ENCODE measurements at places on chromosomes 1 and 21.

DNA sequence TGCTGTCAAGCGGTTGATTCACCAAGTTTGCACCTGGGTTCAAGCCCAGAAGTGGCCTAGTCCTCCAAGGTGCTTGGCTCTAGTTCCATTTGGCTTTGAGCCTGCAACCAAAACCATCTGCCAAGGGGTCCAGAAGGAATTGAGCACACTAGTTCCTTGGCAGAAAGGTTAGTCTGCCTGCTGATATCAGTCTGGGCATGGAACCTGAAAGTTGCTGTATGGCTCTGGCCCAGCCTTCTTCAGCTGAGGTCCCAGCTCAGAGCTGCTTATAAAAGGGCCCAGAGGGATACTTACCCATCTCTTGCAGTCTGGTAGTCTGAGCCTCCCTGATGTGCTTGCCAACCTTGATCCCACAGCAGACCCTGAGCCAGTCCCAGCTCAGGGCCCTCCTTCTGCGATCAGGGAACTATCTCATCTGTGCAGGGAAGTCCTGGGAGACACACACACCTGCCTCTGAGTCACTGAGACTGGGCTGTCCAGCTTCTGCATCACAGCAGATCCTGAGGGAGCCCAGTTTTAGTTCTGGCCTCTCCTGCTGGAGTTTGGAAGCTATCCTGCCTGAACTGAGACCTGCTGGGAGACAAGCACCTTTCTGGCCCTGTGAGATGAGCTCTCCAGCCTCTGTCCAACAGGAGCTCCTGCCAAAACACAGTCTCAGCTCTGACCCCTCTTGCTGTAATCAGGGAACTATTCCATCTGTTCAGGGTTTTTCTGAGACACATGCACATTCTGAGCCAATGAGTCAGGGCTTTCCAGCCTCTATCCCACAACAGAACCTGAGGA, 75.8 kb downstream of the CTH start:
- DNase-seq = no peak

- no peak for DNase-seq
Observed at GRCh38 chr1:113538225-113538624, 147.9 kb downstream of the MAGI3 start.

DNA sequence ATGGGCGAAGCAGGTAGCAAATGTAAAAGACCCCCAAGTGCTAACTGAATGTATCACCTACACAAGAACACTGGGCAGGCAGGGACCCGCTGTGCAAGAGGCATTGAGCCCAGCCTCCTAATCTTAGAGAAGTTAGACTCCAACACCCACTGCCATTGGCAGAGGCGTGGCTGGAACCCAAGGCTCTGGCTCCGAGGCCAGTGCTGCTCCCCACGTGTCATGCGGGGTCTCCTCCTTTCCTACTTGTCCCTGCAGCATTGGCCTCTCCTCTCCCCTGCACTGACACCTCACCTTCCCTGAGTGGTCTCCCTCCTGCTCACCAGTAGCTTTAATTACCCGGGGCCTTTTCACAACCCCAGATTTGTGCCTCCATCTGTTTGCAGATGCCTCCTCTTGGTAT, 107.0 kb downstream of the GALNT2 start:
- DNase-seq = no peak

DNA sequence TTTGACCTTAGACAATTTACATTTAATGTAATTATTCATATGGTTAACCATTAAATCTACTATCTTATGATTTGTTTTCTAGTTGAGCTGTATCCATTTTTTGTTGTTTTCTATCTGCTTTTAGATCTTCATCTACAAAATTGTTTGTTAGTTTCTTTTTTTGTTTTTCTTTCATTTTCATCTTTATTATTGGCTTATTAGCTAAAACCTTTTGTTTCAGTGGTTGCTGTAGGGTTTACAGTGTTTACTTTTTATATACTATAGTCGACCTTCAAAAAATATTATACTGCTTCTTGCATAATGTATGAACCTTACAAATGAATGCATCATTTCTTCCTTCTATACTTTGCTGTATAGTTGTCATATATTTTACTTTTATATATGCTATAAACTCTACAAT, 651.6 kb upstream of the PLXNA2 start:
- no peak for DNase-seq

DNA sequence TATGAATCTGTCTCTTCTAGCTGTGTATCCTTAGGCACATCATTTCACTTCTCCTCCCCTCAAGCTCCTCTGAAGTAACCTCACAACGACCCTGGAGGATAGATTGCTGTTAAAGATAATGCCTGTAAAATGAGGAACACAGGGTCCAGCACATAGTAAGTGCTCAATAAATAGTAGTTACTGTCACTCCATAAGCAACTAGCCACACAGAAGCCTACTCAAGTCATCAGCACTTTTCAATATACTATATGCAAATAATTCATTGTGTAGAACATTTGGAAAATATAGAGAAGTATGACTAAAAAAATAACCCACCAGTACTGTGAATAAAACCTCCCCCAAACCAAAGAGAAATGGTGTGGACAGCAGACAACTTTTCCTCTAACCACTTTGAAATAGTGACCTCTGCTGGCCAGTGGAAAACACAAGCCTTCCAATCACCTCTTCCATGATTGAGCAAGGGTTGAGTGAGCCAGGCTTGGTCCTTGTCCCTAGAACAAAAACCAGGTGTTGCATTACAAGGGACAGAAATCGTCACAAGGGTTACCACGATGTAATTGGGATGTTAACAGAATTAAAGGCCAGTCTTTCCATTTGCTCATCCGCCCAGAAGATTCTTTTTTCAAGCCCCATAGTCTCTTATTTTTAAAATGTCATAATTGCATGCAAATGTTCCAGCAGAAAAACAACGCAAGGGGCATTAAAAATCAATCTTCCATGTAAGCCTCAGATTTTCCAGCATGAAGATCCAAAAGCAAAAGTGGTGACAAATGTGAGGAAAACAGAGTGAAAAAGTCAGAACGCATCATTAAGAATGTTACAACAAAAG, 15.7 kb upstream of the GLIS1 start:
- DNase-seq = no peak

DNA sequence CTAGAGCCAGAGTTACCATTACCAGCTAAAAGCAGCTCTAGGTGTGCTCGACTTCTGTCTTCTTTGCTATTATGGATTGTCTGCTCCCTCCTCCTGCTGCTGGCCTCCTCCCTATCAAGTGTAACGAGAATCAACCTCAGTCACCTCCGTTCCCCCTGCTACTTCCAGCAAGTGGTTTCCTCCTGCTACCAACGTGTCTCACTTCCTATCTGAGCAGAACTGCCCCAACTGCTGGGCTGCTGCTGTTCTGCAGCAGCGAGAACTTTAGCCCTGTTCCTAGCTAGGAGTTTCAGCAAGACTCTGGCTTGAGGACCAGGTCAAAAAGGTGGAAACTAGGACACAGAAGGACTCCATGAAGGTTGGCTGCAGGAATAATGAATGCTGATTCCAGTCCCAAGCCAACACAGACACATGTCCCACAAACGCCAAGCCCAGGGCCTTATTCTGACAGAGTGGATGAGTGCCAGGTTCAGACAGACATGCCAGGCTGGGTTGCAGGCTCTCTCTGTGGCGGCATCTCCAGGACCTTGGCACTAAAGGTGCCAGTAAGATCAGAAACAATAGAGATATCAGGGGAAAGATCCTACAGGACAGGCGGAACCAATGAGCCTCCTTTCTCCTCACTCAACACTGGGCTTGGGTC, 46.9 kb downstream of the CD34 start:
- DNase-seq = peak; percentile 46

DNA sequence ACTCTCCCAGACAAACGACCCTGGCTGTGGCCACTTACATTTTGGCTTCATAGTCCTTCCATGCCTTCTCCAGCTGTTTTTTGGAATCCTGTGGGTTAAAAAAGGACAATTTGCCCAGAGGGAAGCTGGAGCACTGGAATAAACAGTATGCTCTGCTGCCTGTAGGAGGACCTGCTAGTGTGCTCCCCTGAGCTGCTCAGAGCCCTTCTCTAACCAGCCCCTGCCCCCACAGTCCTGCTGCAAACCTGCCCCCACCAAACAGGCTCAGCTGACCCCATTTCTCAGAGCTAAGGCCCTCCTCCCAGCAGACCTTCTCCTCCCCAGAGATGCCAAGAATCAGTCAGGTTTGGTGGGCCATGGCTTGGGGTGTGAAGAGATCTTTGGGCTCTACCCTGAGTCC, 26.9 kb upstream of the TCEA3 start:
- DNase-seq = no peak

DNA sequence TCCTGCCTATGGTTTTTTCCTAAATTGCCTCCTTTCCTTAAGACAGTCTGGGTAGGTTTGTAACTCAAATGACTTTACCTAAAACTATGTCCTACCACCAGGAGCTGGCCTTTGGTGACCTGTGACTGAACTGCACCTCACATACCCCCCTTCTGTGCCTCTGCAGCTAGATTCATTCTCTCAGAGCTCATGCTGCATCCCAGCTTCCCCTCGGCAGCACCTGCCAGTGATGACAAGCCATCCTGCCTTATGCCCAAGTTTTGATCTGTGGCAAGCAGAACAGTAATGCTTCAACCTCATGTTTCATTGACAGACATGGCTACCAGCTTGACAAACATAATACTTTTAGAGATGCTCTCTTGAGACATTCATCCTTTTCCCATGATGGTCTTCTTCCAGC, 141.9 kb downstream of the TSEN15 start:
- DNase-seq = no peak

DNA sequence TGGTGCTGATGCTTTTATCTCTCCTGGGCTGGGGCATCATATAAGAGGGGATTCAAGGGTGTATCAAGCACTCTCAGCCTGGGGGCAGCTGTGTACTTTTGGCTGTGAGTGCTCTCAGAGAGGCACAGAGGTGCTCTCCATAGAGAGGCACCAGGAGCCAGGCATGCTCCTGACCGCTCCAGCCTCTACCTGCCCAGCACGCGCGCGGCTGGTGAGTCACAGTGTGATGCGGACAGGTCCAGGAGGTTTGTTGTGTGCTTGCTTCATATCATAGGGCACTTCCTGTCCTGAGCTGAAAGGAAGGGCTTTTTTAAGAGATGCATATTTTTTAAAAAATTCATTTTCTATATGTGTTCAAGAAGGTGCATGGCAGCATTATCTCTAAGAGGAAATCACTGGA, 93.6 kb upstream of the BCAR3 start:
- no peak for DNase-seq

GRCh38 chr1:2279210-2279639, 51.1 kb downstream of the SKI start:
- DNase-seq = no peak

DNA sequence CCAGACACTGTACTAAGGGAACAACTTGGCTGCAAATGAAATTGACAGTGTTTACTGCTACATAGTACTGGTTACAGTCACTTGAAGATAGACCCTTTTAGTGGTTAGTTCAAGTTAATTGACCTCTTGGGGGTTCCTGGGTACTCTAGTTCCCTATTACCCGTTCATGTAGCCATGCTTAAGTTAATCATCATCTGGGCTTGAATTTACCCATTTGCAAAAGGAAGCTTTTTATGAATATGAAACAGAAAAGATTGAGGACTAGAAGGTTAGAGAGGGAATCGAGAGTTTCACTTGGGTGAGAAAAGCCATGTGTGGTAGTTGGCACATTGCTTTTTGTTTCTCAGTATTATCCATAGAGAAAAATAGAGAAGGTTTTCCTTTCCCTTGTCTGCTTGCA, 2.7 kb downstream of the MIA3 start:
- DNase-seq = peak; percentile 29

DNA sequence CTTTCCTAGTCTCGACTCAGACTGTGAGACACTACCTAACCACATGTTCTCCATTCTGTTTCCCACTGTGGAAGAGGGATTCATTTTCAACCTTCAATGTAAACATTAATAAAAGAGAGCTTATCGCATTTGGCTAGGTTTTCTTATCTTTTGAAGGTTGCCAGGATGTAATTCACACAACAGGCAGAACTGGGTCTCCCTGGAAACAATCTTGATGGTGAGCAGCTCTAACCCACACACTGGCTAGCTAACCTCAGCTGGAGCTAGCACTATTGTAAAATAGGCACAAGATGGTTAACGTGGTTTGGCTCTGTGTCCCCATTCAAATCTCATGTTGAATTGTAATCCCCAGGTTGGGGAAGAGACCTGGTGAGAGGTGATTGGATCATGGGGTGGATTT, 75.1 kb downstream of the ZSCAN20 start:
- no peak for DNase-seq

GRCh38 chr1:27122652-27123051, 32.3 kb downstream of the SLC9A1 start:
- DNase-seq = no peak

GRCh38 chr21:43984905-43985689, 27.0 kb upstream of the TRAPPC10 start:
- DNase-seq = no peak

DNA sequence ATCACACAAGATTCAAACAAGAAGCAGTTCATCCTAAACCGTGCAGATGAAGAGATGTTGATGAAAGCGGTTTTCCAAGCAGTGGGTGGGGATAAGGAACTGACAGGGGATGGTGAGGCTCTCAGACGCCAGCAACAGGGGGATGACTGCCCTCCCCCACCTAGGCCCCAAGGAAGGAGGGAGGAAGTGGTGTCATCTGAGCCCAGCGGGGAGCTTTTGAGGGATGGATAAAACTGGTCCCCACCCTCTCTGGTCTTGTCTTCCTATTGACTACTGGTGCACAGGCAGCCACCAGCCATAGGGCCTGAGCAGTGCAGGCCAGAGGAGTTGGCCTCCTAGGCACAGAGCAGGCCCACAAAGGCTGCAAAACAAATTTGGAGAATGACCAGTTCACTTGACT, 175.5 kb downstream of the HUNK start:
- DNase-seq = no peak

- no peak for DNase-seq
Observed at GRCh38 chr1:218501161-218501560, 156.0 kb downstream of the TGFB2 start.

DNA sequence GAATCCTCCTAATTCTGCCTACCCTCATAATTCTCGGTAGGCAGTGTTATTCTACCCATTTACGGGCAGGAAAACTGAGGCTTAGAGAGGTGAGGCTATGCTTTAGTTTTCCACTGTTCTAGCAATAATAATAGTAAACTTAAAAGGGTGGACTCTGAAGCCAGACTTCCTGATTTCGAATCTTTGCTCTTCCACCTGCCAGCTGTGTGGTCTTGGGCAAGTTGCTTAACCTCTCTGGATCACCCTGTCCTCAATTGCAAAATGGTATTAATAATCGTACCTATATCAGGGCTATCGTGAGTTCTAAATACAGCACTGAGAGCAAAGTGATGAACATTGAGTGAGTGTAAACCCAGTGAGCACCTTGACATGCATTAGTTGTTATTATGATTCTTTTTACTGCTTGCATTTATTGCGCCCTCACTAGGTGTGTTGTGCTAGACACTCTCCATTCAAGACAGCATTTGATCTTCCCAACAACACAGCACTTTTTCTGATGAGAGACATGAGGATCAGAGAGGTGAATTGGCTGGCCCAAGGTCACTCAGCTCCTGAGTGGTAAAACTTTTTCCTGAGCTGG, 102.3 kb upstream of the CSF3R start:
- no peak for DNase-seq

DNA sequence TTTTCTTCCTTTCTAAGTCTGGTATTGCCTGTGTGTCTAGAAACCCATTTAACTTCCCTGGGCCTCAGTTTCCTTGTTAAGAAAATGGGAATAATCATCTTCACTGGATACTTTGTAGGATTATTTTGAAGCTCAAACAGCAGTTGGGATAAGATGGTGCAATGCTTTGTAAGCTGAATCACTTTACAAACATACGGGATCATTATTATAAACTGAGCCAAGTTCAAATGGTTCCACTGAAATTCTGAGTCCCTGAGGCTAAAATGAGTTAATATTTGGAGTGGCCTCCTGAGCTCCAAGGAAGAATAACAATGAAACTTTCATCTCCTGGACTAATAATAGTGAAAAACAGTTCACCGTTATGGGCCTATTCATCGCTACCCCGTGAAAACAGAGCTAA, 388.0 kb downstream of the PLPP3 start:
- DNase-seq = no peak

- DNase-seq = no peak
Observed at GRCh38 chr1:228391411-228392020, 15.1 kb downstream of the TRIM11 start.

Measured in GM19239 (cell line).